ENCODE measurements at places on chromosomes 2 and 18.

DNA sequence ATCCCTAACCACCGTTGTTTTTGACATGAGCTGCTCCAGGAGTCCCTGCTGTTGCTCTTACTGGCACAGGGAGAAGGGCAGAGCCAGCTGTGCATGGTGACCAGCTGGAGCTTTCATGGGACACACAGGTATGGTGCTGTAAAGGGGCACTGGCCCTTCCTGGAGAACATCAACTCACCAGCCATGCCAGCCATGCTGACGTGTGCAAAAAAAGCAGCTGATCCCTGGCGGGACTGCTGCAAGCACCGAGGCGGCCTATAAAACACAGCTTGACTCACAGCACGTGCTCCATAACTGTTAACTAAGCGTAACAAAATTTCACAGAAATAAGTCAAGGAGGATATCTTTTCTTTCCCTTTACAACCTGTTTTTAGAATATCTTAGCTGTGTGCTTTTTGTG, 165.1 kb downstream of the TMEM163 start:
- no peak for DNase-seq

GRCh38 chr2:230773039-230773773, 60.6 kb downstream of the CAB39 start:
- DNase-seq, result no peak

DNA sequence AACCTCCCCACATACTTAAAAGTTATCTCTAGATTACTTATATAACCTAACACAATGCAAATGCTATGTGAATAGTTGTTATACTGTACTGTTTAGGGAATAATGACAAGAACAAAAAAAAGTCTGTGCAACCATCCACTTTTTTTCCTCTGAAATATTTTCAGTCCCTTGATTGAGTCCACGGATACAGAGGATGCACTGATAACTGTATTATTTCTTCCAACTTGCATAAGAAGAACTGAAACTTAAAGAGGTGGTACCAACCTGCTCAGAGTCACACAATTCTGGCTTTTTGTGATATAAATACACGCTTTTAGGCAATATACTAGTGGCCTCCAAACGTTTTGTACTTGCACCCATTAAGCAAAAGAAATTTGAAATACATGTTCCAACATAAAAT, 1.4 kb downstream of the SMC6 start:
- DNase-seq, result no peak

- DNase-seq, result no peak
These were observed 598.6 kb downstream of the NYAP2 start for GRCh38 chr2:225998116-225998515.
